Glomerular endothelial cell (primary cell): ENCODE measurements at places on chromosomes 1 and 21.

DNA sequence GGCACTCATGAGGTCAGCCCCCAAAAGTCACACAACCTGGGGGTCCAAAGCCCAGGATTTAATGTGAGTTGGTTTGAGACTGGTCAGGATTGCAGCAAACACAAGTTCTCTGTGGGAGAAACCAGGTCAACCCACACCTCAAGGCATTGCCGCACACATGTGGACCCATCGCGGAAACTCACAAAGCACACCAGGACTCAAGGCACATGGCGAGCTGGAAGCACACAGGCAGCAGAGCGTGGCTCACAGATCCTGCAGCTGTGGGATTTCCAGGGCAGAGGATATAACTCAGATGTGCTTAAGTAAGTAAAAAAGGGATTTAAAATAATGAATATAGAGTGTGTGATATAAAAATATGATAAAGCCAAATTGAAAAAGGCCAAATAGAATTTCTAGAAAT lies 51.6 kb upstream of the ADARB1 start:
- no peak for DNase-seq

DNA sequence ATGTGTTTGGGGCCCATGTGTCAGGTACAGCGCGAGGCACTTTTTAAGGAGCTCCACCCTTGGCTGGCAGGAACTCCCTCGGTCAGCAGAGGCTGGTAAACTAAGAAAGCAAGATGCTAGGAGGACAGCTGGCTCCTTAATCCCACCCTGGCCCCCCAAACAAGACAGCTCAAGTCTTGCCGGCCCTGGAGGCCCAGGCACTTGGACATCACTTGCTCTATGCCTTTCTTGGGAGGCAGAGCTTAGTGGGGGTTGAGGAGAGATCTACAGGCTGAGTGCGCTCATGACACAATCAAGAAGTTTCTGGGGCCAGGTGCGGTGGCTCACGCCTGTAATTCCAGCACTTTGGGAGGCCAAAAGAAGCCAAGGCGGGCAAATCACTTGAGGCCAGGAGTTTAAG lies 78.1 kb downstream of the CD34 start:
- no peak for DNase-seq

GRCh38 chr1:169765580-169766331 lies 29.0 kb downstream of the METTL18 start:
- no peak for DNase-seq

DNA sequence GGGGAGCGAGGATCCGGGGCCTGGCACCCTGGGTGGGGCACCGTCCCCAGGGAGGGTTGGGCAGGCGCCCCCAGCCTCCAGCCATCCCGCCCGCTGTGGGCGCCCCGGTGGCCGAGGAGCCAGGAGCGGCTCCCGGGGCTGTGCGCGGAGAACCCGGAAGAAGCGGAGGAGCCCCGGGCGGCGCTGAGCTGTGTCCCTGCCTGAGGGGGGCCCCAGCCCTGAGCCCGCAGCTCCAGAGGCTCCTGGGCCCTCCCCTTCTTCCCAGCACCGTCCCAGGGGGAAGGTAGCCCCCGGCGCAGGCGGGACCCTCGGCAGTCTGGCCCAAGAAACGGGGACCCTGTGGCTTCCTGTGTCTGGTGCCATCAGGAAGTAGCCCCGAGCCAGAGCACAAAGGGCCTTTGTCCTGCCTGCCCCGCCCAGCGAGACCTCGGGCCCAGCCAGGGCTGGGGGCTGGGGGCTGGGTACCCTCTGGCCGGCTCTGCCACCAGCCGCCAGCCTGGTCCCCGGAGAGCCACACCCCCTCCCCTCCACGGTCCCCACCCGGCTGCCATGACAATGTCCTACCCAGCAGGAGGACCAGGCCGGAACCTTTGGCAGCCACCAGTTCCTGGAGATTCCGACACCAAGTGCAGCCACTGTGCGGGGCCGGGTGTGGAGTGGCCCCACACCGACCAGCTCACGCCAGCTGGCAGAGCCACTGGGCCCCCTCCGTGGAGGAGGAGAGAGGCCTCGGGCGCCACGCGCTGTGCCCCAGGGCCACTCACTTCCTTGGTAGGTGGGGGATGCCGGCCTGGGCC lies 15.6 kb upstream of the TTLL10 start:
- no peak for DNase-seq

DNA sequence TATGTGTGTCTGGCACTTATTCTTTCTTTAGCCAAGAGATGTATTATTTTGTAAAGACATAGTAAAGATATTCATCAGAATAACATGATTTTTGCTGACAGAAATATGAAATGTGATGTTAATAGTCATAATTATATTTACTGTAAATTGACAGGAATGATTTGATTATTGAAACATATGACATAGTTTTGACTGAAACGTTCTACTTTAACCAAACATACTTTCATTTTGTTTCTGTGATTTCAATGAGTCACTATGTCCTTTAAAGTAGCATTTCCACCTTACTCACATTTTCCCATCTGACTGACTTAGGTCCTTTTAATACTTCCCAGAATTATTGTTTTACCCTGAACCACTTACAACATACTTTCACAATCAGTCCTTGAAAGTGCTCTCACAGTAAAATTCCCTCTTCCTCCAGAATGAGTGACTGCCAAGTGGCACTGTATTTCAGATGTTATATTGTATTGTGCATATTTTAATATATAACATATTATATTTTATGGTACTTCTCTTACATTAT lies 437.9 kb downstream of the NCAM2 start:
- peak; percentile 1 for DNase-seq

GRCh38 chr1:86448670-86449069 lies 20.1 kb upstream of the CLCA1 start:
- DNase-seq = no peak

- no peak for DNase-seq
Observed at GRCh38 chr1:193192586-193192985, 6.2 kb upstream of the B3GALT2 start.

GRCh38 chr1:21152423-21153100 lies 24.1 kb downstream of the EIF4G3 start:
- DNase-seq = no peak

GRCh38 chr1:184624051-184624450 lies 130.6 kb downstream of the EDEM3 start:
- DNase-seq = no peak

GRCh38 chr1:169148472-169149252 lies 42.2 kb downstream of the ATP1B1 start:
- no peak for DNase-seq

- DNase-seq = peak; percentile 80
Observed at GRCh38 chr1:117121589-117122329, at the start of gene TRIM45. Gene TRIM45, minus strand, starts transcription at chr1:117121749. Its CDS starts 548 bp downstream, at chr1:117121201.

DNA sequence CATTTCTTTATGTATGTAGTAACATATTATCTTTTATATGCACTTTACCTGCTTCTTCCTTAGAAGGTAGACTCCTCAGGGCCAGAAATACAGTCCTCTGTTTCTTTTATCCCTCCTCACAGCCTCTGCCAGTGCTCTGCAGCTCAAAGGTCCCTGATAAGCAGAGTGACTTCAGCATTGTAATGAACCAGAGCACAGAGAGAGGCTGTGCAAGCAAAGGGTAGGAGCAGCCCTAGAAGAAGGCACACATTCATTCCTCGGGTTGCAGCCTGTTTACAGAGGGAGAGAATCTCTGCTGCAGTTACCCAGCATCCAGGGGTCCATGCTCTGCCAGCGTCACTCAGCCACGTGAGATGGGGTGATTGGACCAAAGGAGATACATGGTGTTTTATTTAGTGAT lies 101.1 kb downstream of the RHOU start:
- no peak for DNase-seq

- no peak for DNase-seq
Observed at GRCh38 chr1:103958699-103959098, 209.0 kb downstream of the AMY1C start.
